Activated CD8-positive, alpha-beta T cell treated with anti-CD3 and anti-CD28 coated beads for 36 hours (primary cell): ENCODE measurements at places on chromosomes 2 and 18. TPM values are rescaled to one million over a fixed set of nuclear protein-coding genes. Genes with fewer than 3 reads are reported as not detected.

The PHOSPHO2 gene
- total RNA-seq = 3.9 TPM

The ZAP70 gene
- 218 TPM for total RNA-seq

The SLC8A1 gene
- total RNA-seq = 0.23 TPM

The INPP4A gene
- total RNA-seq = 46.7 TPM

The SERPINB2 gene
- total RNA-seq = not detected

The FAM124B gene
- not detected for total RNA-seq

The TBR1 gene
- not detected for total RNA-seq
